GM12878 (cell line): ENCODE measurements at places on chromosomes 11 and 22. TPM values are rescaled to one million over a fixed set of nuclear protein-coding genes. Genes with fewer than 3 reads are reported as not detected.
A peak's percentile ranks its signal among the peaks of the same experiment; 100 is the strongest.

- no peak for DNase-seq
Observed at GRCh38 chr11:1428762-1429316, 39.1 kb downstream of the BRSK2 start.

GRCh38 chr11:42598341-42598740 lies 713.5 kb upstream of the API5 start:
- DNase-seq: no peak

GRCh38 chr22:34414467-34415440 lies 494.5 kb upstream of the LARGE1 start:
- DNase-seq: peak; percentile 39

DNA sequence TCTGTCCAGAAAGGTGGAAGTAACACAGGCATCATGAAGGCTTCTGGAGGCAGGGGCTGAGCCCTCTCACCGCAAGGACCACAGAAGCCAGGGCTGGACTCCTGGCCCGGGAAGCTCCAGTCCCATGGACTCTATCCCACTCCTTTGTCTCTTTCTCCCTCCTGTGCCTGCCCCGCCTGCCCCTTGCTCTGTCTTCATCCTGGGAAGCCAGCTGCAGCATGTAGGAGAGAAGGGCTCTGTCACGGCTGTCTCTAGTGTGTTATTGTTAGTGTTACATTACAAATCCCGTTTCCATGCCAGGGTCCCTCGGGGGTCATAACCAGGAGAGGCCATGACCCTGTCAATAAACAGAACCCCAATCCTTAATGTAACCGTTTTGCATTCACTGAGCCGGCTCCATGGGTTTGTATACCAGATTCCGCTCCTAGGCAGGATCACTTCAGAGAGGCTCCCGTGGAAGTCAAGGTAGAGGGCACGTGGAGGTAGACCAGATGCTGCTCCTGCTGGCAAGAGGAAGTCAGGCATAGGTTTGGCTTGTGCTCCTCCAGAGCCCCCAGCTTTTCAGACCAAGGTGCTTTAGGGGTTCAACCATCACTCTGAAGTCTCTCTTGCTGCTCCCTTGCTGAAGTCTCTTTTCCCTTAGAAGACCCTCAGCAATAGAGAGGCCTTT lies 293.2 kb downstream of the ETS1 start:
- no peak for DNase-seq

- DNase-seq: no peak
Observed at GRCh38 chr11:67420646-67421429, 5.4 kb downstream of the CARNS1 start.

DNA sequence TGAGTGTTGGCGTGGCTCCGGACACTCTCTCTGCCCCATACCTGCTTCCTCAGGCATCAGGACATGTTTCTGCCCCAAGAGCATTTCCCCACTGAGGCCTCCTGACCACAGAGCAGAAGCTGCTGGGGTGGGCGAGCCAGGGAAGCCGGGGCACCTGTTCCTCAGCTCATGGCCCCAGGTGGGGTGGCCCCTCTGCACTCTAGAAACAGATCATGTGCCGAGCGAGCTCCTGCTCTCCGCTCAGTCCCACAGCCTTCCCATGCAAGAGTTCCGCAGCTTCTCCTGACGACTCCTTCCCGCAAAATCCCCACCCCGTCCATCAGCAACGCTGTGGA lies 22.4 kb upstream of the PANX2 start:
- no peak for DNase-seq

DNA sequence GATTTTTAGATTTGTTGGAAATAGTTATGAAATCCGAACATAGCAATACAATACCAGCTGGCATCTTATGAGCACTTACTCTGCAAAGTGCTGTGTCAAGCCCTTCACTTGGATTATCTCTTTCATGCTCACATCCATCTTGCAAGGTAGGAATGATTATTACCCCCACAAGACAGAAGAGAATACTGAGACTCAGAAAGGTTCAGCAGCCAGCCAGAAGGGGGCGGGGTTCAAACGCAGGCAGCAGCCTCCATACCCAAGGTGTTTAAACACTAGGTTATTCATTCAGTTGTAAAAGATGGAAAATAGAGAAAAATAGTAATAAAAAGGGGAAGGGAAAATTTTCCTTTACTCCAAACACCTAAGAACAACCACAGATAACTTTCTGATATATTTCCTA lies 158.5 kb downstream of the CCDC34 start:
- DNase-seq: no peak

DNA sequence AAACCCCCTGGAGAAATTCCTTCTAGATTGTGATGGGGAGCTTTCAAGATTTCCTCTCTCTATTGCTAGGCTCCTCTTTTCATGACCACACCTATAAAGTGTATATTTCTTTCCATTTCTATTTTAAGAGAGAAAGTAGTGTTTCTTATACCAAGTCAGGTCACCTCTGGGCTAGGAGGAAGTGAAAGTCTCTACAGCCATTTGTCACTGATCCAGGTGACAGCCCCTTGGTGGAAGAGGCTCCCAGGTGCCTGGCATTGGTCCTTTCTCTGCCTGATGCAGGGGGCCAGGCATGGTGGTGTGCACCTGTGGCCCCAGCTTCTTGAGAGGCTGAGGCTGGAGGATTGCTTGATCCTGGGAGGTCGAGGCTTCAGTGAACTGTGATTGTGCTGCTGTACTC lies 64.7 kb downstream of the DHCR7 start:
- peak; percentile 62 for DNase-seq

- DNase-seq: no peak
Observed at GRCh38 chr11:13852481-13852880, 110.0 kb upstream of the SPON1 start.

DNA sequence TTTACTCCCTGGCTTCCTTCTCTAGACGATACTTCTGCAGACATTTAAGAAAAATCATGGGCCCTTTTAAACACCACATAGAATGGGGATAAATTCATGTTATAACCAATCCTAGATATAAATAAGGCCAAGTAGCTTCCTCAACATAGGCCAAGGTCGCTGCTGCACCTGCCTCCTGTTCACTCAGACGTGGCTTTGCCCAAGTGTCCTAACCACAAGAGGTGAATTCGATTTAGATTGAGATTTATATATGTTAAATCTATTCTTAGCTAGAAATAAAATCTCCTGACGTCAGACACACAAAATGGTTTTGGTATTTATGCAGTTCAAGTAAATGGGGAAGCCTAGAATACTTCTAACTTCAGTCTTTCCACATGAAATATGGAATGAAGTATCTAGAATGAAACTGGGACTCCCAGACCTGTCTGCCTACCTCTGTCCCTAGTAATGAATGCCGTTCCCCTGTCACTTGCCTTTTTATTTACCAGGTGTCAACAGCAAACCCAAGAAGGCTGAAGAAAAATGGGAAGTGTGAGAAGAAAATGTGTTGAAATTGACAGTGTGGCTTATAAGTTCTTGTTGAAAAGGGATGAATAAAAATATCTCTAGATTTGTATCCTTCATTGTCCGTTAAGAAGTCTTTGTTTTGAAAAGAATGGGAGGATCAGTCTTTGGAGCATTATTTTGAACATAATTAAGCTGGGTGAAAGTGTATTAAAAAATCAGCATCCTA lies 131.8 kb downstream of the HIPK3 start:
- DNase-seq: no peak

- DNase-seq: no peak
Observed at GRCh38 chr11:91810871-91811270, 413.7 kb upstream of the FAT3 start.

- DNase-seq: no peak
Observed at GRCh38 chr11:3994030-3994640, 100.5 kb upstream of the RRM1 start.

- DNase-seq: no peak
Observed at GRCh38 chr22:45608763-45609180, 62.9 kb upstream of the ATXN10 start.

- DNase-seq: no peak
Observed at GRCh38 chr11:83881428-83881827, 595.3 kb upstream of the CCDC90B start.

DNA sequence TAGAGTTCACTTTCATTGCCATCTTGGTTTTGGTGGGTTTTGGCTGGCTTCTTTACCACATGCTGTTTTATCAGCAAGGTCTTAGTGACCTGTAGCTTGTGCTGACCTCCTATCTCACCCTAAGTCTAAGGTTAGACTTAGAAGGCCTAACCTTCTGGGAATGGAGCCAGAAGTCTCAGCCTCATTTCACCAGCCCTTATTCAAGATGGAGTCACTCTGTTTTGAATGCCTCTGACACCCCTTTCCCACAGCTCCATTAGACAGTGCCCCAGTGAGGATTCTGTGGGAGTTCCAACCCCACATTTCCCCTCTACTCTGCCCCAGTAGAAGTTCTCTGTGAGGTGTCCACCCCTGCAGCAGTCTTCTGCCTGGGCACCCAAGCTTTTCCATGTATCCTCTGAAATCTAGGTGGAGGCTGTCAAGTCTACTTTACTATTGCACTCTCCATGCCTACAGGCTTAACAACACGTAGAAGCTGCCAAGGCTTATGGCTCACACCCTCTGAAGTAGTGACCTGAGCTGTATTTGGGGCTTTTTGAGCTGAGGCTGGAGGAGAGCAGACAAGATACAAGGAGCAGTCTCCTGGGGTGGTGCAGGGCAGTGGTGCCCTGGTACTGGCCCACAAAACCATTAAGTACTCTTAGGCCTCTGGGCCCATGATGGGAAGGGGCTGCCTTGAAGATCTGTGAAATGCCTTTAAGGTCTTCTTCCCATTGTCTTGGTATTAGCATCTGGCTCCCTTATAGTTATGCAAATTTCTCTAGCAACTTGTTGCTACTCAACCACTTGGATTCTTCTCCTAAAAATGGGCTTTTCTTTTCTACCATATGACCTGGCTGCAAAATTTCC lies 65.9 kb upstream of the SC5D start:
- DNase-seq: no peak

DNA sequence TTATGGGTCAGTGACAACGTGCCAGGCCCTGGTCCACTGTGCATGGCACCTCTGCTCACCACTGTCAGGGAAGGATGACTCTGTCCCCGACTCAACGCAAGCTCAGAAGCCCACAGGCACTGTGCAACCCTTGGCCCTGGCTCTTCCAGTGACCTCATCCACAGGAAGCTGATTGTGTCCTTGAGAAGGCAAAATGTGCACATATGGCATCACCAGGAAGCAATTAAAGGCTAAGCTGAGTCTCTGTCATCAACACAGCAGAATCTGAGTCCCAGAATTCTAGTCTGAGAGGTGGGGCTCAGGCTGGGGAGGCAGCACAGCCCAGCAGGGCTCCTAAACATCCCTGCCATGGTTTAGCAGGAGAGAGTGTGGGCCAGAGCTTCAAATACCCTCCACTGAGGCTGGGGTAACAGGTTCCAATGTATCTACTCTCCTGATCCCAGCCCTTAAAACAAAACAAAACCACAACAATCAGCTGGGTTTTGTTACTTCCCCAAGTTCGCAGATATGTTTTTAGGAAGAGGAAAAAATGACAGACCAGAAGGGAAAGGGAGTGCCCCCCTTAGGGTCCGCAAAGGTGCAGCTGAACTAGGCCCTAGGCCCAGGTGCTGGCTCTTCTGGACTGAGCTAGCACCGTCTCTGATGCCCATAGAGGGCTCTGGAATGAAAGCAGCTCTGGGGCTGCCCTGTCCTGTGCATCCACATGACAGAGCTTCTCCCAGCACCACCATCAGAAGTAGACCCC lies 33.5 kb upstream of the GNAZ start:
- DNase-seq: no peak

- no peak for DNase-seq
Observed at GRCh38 chr11:129279326-129280026, 87.4 kb upstream of the ARHGAP32 start.

DNA sequence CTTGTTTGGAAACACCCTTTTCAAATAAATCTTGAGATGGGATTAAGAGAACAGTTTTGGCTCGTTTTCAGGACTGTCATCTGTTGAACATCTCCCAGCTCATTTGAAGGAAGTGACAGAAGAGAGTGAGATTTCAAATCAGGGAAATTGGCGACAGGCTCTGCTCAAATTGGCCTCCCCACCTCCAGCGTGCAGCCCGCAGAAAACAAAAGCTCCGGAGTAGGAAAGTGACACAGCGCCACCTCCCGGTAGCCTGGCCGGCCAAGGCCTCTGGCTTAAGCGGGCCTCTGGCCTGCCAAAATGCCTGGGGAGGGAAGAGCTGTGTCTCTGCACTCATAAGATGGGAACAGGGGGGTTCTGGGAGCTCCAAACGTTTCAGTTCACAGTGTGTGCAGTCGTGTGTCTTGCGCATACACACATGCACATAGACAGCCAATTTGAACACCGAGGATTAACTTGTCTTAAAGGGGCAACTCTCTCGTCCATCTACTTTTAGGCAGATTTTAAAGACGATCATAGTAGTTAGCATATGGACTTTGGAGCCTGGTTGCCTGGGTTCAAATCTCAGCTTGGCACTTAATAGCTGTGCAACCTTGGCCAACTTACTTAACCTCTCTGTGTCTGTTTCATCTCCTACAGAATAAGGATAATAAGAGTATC lies 132.7 kb upstream of the RCN1 start:
- DNase-seq: peak; percentile 9

- no peak for DNase-seq
Observed at GRCh38 chr11:121104312-121104762, 3.3 kb downstream of the TECTA start.

DNA sequence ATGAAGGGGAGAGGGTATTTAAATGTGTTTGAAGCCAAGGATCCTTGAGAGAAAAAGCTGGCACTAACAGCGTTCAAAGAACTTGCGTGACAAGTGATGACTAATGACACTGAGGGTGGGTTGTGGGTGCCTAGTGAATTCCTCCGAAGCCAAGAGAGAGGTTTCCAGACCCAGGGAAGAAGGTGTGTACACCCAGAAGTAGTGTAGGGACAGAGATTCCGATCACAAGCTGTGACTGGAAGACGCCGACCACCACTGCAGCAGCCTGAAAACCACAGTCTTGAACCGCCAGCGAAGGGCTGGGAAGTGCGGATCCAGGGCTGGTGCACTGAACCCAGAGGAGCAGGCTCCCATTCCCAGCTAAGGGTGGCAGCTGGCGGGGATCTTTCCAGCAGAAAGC lies 9.5 kb downstream of the PPARA start:
- DNase-seq: no peak

DNA sequence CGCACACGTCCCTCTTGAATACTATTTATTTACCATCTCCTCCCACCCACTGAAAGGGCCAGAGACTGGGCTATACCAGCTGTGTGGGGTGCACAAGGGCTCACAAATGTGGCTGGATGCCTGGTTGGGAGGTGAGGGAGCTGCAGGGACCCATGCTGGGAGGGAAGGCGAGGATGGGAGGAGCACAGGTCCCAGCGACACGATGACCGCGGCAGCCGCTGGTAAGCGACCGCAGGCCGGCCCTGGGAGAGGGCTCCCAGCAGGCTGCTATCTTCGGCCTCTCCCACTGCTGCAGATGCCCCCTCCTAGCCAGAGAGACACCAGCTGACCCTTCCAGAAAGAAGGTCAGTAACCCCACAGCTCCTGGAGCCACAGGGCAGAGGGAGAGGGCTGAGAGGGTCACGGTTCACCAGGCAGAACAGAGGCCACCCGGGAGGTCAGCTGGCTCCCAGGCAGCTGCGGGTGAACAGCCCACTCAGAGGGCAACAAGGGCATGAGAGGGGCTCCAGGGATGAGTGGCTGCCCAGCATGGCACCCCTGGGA lies 163.9 kb downstream of the CRYBB2 start:
- no peak for DNase-seq

GRCh38 chr11:14949437-14950147 lies 22.6 kb downstream of the CALCA start:
- no peak for DNase-seq

The MS4A6E gene
- total RNA-seq: not detected in 2 replicates

The UPK3A gene
- total RNA-seq: not detected in 2 replicates

The LMO1 gene
- total RNA-seq: not detected in 2 replicates

The GDPD5 gene
- total RNA-seq: 22.9 and 30.0 TPM in 2 replicates
